GOT3 (cell line): ENCODE measurements at places on chromosomes 5 and 9.

DNA sequence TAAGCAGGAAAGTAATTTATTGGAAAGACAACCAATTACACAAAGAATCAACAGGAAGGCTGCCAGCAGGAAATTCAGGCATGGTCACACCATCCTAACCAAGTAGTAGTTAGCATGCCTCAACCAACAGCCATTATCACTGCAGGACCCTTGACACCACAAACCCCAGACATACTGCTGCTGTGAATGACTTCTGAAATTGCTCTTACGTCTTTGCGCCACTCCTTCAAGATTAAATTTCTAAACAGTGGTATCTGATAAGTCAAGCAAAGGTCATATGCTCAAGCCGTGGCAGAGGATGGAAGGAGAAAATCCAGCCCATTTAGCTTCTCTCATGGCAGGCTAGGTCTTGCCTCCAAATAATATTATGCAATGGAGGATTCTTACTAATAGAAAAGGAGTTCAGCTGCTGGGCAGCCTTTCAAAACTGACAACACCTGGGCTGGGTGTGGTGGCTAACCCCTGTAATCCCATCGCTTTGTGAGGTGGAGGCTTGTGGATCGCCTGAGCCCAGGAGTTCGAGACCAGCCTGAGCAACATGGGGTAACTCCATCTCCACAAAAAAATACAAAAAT, 5.0 kb upstream of the PTGER4 start:
- no peak for DNase-seq

- DNase-seq = no peak
Measured at GRCh38 chr9:71683598-71684235, 84.6 kb downstream of the CEMIP2 start.

DNA sequence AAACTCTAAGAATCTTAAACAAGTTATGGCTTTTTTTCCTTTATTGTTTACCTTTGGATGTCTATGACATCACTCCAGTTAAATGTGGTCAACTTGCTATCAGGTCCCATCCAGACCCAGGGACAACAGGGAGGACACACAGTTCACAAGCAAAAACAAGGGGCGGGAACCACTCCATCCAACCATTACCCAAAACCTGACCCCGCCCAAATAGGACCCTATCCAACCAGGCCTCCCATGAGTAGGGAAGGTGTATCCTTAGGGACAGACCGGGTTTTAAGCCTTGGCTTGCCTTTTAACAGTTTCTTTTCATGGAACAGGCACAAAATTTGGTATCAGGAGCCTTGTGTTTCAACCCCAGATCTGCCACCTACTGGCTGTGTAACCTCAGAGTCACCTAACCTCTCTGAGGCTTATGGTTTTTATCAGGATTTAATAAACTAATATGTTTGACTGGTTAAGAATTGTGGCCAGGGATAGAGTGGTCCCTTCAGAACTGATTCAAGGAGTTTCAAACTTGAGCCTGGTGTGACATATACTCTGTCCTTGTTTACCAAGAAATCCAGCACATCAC, 127.7 kb upstream of the RAD23B start:
- no peak for DNase-seq

- no peak for DNase-seq
Measured at GRCh38 chr9:137206602-137207001, 1.1 kb downstream of the NDOR1 start.

DNA sequence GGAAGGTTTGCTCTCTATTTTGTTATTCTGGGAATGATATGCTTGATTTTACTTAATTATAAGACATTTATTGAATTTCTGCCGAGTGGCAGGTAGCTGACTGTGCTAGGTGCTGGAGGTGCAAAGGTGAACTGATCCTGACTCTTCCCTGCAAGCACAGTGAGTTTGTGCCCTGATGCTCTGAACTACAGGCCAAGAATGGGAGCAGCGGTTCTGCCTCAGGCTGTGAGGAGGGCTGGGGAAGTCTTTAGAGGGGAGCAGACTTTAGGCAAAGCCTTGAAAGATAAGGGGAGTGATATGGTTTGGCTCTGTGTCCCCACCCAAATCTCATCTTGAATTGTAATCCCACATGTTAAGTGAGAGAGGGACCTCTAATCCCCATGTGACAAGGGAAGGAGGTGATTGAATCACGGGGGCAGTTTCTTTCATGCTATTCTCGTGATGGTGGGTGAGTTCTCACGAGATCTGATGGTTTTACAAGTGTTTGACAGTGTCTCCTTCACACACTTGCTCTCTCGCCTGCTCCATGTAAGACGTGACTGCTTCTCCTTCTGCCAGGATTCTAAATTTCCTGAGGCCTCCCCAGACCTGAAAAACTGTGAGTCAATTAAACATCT, 73.1 kb downstream of the NDFIP1 start:
- no peak for DNase-seq

DNA sequence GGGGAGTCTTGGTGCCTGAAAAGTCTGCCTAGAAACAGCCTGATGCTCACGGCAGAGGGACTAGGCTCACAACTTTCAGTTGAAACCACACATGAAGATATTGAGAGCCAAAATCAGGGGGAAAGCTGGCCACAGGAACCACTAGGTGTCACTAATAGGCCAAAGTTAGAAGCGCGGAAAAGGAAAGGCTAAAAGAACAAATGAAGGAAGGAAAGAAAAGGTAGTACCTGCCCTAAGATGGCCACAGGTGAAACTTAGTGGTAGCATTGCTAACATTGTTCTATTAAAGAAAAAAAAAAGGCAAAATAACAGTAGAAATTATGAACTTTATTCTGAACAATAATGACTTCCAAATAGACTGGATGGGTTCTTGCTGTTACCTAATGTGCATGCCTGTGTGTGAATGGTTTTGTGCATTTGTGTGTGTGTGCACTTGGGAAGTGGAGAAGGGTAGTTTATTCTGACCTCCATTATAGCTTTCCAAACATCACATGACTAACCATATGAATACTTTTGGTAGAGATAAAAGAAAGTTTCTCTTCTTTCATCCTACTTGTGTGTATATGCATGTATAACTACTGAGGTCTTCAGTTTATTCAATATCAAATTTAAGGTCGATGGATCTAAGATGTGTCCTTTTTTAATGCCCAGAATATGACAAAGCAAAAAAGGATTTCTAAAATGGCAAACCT, 2.1 kb upstream of the RFESD start:
- no peak for DNase-seq

- DNase-seq = no peak
Measured at GRCh38 chr9:77916820-77917219, 114.8 kb downstream of the GNAQ start.

GRCh38 chr5:110321117-110321516, 405.4 kb downstream of the TMEM232 start:
- DNase-seq = no peak

GRCh38 chr5:16552666-16553343, 64.0 kb downstream of the RETREG1 start:
- peak; percentile 13 for DNase-seq

DNA sequence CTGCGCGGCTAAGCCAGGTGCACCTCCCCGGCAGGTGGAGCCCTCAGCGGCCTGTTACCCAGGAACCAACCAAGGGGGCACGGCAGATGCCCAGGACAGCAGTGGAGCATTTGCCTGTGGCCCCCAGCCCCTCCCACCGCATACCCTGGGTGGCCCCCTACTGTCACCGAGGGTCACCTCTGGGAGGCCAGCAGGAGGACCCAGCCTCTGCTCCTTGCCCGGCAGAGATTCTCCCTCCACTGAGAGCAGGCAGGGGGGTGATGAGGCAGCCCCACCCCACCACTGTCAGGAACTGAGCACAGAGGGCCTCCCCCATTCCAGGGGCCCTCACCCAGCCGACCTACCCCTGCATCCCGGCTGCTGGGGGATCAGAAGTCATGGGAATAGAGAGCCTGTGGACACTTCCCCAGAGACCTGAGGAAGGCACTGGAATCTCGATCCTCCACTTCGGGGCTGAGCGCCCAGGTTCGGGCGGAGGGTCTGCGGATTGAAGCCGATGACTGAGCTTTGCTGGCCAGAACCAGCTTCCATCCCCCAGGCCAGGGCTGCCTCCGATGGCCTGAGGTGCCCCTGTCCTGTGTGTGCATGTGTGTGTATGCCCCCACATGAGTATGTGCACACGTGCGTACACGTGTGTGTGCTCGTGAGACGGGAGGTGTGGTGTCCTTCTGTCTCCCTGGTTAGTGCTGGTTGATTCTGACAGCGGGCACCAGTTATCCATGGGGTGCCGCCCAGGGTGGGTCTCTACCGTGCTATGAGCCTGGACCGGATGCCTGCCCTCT, at the start of gene QRFP:
TSS of gene QRFP (minus strand) at position 580 of the 782 bp plus-strand sequence. CDS start 2,974 bp downstream, outside the sequence.
- DNase-seq = no peak

- DNase-seq = no peak
Measured at GRCh38 chr9:116549786-116550660, 137.1 kb upstream of the TRIM32 start.

GRCh38 chr5:172833372-172833685, 722 bp upstream of the ERGIC1 start:
- DNase-seq = no peak

GRCh38 chr9:114621975-114622609, 11.0 kb downstream of the TMEM268 start:
- DNase-seq = no peak

DNA sequence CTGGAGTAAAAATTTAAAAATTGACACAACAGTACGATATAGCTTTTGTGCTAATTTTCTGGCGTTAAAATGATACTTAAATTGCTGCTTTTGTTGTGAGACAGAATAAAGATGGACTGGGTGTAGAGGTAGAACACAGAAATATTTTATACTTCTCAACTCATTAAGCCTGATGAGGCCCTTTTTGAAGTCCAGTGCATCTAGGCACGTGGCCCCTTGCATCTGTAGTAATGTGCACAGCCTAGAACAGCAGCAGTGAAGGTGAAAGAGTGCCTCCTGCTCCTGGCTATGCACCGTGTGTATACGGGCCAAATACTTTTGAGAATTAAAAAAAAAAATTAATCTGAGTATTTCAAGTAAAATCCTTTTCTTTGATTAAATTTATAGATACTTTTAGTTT, 115.6 kb downstream of the XRCC4 start:
- no peak for DNase-seq

DNA sequence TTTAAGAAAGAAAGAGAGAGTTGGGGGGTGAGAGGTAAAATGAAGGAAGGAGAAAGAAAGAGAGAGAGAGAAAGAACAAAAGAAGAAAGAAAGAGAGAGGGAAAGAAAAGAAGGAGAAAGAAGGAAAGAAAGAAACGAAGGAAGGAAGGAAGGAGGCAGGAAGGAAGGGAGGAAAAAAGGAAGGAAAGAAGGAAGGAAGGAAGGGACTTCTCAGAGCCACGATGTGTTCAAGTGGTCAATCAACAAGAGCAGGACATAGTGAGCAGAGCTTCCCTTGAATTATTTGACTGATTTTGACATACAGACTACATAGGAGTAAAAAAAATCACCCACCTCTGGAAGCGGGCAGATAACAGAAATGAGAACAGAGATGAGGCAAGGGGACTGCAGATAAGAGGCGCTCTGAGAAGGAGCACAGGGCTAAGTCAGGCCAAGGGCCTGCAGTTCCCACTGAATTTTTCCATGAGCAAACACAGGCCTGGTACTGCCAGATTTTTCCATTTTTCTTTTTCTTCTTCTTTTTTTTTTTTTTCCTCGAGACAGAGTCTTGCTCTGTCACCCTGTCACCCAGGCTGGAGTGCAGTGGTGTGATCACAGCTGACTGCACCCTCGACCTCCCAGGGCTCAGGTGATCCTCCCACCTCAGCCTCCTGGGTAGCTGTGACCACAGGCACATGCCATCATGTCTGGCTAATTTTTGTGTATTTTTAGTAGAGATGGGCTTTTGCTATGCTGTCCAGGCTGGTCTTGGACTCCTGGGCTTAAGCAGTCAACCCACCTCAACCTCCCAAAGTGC, 77.7 kb upstream of the IL17B start:
- no peak for DNase-seq

DNA sequence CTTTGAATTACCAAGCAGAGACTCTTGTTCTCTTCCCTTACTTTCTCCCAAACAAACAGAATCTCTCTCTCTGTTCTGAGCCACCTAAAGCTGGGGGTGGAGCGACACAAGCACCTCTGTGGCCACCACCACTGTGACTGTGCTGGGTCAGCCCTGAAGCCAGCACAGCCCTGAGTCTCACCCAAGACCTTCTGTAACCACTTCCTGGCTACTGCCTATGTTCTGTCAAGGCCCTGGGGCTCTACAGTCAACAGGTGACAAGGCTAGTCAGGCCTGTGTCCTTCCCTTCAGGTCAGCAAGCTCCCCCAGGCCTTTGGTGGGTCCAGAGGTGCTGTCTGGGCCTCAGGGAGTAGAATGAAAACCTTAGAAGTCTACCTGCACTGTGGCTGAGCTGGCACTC, 26.1 kb upstream of the SLC28A3 start:
- DNase-seq = no peak

- DNase-seq = no peak
Measured at GRCh38 chr9:123376218-123377071, 20.4 kb downstream of the CRB2 start.

- no peak for DNase-seq
Measured at GRCh38 chr5:78137290-78137689, 157.2 kb downstream of the AP3B1 start.

DNA sequence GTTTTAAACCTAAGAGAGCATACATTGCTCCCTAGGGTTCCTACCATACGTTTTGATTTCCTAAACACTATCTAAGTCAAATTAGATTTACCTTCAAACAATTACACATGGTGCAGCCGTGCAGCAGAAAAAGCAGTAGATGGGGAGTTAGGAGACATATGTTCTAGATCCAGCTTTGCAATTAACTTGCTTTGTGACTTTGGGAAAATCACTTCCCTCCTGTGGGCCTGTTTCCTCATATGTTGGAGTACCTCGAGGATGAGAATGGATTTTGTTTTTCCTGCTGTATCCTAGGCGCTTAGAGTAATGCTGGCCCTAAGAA, 711 bp downstream of the MRPL50 start:
- no peak for DNase-seq
